ENCODE measurements at places on chromosomes 2 and 18.

DNA sequence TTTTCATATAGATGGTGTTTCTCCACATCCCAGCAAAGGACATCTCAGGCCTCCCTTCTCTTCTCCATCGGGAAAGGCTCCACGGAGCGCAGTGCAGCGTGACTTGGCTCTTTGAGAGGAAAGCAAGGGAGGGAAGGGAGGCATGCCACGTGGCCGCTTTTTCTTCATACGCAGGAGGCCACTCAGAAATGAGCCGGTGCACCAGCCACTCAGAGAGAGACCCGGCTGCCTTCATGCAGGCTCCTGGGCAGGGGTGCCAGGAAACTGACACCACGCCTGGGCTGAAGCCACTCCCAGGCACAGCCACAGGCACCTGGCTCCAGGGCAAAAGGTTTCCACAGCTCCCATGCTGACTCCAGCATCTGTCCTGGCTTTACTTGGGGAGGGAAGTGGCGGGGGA, 11.1 kb upstream of the LOXHD1 start:
- DNase-seq: no peak

GRCh38 chr2:64538764-64539433, 14.8 kb downstream of the AFTPH start:
- DNase-seq: no peak

DNA sequence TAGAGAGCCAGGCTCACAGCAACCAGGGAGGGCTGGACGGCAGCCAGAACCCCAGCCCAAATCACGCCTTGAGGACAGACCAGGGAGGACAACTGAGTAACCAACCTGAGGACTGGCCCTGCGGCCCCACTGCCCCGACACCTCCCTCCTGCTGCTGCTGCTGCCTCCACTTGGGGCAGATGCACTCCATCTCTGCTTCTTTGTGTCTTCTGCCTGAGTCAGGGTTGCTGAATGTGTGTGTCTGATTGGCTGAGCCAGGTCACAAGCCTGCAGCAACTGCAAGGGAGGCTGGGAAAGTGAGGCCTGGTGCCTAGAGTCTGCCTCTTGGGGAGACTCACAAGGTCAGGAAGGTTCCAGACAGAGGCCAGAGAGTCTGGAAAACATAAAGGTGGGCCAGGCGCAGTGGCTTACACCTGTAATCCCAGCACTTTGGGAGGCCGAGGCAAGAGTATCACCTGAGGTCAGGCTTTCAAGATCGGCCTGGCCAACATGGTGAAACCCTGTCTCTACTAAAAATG, 83.4 kb downstream of the ZFP36L2 start:
- no peak for DNase-seq

DNA sequence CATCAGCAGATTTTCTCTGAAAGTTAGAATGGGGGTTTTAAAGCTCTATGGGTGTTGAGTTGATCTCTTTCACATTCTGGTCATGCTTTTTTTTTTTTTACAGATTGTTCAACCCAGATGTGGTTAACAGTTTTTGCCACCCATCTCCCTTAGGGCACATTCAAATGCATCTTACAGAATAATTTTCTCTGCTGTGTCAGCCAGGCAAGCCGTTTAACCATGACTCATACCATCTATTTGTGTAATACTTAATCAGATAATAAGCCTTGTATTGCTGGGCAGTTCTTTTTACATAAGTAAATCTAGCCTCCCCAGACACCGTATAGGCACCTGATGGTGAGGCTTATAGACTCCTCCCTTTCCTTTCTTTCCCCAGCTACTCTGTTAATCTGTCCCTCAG, 62.0 kb downstream of the TGIF1 start:
- no peak for DNase-seq

DNA sequence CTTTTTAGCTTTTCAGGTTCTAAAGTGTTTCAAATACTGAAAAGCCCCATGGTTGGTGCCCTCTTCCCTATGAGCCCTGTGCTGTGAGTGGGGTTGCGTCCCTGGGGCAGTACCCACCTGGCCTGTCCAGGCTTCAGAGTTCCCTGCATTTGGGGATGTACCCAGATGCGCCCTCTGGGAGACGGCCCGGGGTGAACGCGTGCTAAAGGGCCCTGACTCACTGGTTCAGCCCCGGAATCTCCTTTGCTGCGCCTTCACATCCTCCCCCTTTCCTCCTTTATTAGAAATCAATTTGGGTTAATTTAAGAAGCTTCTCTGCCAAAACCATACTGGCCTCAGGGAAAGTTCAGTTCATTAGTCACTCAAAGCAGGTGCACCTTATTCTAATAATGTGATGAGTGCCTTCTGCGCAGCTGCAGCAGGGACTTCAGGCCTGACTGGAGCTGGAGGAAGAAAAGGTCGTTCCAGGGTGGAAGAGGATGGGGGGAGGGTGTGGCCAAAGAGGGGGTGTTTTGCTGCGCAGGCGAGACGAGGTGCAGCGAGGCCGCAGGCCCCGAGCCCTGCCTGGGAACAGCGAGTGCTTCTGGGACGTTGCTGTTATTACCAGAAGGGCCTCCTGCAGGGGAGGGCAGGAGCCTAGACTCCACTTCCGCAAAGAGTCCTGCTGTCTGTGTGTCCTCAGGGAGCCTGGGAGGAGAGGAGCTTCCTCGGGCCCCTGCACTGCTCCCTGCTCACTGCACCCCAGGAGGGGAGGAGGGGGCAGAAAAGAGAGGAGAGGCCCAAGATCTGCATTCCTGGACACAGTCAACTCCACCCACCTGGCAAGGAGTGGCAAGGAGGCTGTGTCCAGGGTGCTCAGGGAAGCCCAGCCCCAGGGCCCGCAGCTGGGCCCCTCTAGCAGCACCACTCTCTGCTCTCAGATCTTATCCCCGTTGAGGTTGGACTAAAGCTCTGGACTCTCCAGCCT, 223.2 kb upstream of the PXDN start:
- no peak for DNase-seq

DNA sequence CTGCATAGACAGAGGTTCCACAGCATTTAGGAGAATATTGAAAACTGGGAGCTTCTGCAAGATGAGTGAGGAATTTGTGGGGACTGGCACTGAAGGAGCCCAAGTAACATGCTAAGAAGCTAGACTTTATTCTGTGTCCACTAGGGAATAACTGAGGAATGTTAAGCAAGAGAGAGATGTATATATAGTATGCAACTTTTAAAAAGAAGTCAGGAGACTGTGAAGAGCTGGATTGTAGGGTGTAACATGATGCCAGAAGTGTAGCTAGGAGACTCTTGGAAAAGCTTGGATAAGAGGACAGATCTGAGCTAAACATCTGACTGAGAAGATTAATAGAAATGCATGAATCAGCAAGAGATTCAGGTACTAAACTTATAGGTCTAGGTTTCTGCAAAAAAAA, 270.6 kb upstream of the MMADHC start:
- DNase-seq: no peak
